Hematopoietic multipotent progenitor cell treated with erythropoietin and hydrocortisone succinate and interleukin-3 and kit ligand, for 4 days (in vitro differentiated cells): ENCODE measurements at places on chromosomes 2 and 18.

DNA sequence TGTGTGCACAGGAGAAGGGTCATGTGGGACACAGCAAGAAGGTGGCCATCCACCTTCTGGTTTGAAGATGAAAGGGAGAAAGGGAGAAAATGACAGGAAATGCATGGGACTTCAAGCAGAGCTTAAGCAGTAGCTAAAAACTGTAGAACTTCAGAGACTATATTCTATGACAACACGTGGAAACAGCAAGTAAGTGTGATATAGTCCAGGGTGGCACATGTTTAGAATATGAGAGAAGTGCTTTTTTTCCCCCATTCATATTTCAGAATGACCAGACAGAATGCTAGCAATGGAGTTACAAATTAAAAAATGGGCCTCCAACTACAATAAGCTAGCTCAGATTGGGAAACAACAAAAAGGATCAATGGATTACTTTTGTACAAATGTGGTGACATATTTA is 1042.2 kb downstream of the TMEM182 start:
- DNase-seq, result no peak

DNA sequence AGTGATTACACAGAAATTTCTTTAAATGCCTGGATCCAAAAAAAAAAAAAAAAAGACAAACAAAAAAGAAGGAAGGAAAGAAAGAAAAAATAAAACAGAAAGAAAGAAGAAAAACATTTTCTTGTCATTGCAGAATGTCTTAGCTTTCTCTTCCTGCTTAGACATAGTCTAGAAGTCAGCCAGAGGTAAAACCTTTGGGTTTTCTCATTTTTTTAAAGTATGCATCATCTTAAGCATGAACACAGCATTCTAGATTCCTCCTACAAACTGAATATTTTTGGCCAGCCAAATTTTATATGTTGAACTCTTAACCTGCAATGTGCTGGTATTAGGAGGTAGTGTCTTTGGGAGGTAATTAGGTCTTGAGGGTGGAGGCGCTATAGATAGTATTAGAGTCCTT is 243.9 kb downstream of the TRIB2 start:
- DNase-seq, result no peak

DNA sequence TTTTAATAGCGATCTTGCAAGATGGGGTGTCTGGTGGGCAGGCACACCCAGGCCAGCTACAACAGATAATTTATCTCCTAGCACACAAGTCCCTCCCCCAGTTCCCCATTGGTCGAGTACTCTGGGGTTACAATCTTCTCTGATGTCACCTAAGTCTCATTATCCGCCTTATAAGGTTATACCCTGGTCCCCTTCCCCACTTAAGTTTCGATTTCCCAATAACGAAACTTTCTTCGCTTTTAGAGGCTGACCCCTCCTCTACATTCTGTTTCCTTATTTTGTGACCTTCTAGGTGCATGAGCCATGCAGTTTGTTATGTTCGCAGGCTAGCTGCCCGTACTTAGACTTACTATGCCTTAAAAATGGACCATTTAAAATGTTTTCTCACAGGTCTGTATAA is 180.1 kb downstream of the CAPN13 start:
- DNase-seq, result peak; percentile 24

DNA sequence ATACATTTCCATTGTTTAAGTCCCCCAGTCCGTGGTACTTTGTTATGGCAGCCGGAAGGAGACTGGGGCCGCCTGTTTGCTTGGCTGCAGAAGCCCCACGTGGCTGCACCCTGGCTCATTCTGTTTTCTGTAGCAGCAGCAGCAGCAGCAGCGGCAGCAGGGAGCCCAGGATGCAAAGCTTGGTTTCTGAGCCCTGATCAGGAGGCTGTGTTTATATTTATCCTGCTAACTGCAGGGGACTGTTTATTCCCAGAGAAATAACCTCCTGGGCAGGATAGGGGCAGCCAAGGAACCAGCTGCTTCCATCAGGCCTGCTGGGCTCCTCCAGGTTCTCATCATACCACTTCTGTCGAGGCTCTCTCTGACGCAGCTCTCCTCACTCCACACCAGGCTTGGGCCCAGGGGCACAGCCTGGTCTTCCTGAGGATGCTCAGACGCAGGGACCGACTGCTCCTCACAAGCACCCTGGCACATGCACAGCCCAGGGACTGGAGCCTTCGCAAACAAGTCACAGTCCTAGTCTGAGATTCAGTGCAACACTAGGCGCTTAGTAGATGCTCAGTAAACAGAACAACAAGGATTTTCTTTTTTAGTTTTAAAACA is 139.0 kb downstream of the MSH2 start:
- no peak for DNase-seq

- DNase-seq, result no peak
These were observed 98.8 kb upstream of the EML6 start for GRCh38 chr2:54624591-54625071.

GRCh38 chr2:217800433-217801114 is 202.2 kb downstream of the TNS1 start:
- DNase-seq, result no peak

GRCh38 chr18:12374401-12374800 is 2.6 kb downstream of the AFG3L2 start:
- no peak for DNase-seq

GRCh38 chr2:24870891-24871705 is 48.9 kb downstream of the ADCY3 start:
- DNase-seq, result no peak

GRCh38 chr18:40546875-40547274 is 1408.2 kb upstream of the PIK3C3 start:
- DNase-seq, result no peak

GRCh38 chr18:80170395-80171053 is 61.5 kb downstream of the ADNP2 start:
- DNase-seq, result no peak

GRCh38 chr18:62839874-62840713 is 124.8 kb downstream of the PHLPP1 start:
- DNase-seq, result no peak

DNA sequence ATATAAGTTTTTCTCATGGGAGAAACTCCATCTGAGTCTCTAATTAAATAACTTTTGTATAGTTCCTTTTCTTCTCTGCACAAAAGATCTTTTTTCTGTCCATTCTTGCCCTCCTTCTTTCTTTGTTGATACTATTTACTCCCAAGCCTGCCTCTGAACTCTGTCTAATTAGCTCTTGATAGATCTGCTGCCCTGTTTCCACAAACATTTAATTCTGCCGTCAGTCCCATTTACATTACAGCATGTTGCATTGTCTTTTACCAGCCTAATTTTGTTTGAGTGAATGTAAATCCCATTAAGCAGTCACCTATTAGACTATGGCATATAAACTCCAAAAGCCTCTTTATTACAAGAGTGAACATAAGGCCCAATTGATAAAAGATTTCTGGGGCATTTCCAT is 254.4 kb downstream of the ERBB4 start:
- no peak for DNase-seq

- DNase-seq, result no peak
These were observed 138.3 kb upstream of the STK17B start for GRCh38 chr2:196309691-196310090.

DNA sequence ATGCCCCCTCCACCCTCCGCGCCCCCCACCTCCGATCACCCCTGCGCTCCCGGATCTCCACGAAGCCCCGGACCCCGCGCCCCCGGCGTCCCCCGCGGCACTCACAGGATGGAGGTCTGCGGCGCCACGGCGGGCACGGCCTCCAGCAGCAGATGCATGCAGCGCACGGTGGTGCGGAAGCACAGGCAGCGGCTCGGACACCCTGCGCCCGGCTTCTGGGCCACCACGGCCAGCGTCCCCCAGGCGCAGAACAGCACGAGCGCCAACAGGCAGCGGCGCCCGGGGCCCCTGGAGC is 217 bp downstream of the PXDN start:
- DNase-seq, result peak; percentile 22

- peak; percentile 70 for DNase-seq
These were observed at the start of gene ACVR2A for GRCh38 chr2:147844697-147845410. Gene ACVR2A, plus strand, starts transcription at chr2:147845029. Its CDS starts 124 bp downstream, at chr2:147845153.

DNA sequence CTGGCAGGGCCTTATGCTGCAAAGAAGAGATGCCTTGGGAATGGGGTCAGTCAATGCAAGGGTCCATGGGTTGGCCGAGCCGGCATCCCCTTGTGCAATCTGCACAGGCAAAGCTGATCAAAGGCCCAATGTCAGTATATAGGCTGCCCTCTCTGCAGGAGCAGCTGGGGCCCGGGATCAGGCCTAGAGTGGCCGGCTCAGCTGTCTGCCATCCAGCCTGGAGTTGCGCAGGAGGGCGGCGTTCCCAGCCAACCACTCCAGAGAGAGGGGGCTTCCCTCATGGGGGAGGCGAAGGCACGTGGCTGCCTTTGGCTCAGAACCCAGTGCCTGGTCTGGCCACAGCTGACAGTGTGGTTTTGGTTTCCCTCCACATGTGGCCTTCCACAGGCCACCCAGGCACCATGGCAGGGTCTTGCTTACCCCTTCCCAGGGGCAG is 3.9 kb downstream of the INPP5D start:
- DNase-seq, result peak; percentile 72

DNA sequence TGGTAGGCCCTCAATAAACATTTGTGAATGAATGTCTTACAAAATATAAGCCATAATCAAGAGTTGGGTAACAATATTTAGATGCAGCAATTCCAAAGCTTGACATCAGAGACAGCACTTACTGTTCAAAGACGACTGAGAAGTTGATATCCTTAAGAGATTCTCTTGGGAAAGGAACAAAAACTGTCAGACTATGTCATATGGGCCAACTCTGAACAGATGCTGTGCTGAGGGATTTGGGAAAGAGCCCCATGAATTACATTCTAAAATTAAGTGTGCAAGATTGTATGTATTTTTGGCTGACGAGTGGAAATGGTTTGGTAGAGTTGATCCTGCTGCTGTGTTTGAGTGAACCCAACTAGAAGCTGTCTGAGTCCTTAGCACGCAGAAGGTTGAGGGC is 250.7 kb upstream of the LINC00305 start:
- DNase-seq, result no peak

DNA sequence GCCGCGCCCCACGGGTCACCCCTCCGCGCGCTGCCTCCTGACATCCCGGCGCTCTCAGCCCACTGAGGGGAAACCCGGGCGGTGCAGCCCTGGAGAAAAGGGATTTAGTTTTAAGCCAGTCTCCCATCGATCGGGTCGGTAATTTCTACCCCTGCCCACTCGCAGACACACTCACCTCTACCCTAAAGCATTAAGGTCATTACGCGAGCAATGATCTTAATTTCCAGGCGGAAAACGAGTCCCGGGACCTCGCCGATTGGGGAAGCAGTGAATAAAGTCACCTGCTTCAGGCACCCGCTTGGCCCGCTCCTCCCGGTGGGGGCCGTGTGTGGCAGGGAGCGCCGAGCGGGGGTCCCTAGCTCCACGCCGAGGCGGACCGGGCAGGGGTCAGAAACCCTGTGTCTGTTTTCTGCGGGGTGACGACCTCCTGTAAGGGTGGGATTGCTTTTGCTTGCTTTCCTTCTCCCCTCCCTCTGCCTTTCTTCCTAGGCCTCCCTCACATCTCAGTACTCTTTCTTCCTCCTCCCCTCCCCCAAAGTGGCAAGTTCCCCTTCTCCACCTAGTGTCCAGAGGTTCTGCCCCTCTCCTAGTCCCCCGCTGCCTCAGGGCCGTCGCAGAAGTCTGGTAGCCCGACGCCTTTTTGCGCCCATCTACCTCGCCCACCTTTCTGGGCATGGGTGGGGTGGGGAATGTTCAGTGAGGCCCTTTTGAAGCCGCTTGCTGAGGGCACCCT is 142.6 kb downstream of the MEIS1 start:
- peak; percentile 58 for DNase-seq

DNA sequence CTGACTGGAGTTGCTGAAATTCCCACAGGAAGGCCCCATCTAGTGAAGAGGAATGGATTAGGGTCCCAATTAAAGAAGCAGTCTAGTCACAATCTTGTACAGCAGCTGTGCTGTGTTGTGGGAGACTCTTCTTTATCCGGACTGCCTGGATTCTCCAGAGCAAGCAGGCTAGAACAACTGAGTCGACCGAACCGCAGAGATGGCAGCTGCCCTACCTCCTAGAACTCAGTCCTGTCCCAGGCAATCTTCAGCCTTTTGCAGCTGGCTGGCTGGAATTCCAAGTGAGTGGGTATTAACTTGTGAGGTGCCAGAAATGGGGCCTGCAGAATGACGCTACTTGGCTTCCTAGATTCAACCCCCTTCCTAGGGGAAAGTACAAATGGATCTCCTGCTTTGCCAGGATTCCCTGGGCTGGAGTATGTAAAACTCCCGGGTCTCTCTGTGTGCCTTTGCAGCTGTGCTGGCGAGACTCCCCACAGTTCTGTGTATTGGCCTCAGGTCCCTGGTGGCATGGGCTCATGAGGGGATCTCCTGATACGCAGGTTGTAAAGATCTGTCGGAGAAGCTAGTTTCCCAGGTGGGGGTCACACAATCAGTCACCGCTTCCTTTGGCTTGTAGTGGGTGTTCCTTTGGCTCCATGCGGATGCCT is 1952.6 kb upstream of the LRRTM1 start:
- DNase-seq, result no peak

DNA sequence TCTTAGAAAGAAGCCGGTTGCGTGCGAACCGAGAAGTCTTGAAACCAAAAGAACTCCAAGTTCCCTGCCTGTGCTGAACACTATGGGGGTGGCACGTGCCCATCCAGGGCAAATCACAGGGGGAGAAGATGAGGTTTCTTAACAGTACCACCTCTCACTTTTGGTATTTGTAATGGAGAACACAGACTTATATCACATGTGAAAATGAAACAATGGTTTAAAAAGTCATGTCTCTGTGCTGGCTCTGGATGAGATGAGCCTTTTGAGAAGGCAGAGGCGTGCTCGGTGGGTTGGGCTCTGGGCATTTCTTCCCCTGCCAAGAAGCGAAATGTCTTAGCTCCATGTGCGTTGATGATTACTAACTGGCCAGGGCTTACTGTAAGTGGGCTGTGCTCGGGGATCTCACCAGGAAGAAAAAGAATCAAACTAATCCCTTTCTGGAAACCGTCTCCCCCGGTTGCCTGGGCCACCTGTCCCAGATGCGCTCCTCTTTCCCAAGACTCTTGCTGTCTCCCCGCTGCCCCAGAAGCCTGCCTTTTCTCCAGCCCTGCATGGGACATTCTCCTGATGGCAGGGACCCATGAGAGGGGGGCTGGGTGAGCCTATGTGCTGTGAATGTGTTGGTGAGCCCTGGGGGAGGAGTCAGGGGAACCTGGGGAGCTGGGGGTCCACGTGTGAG is 252.9 kb downstream of the PRKCE start:
- no peak for DNase-seq

- DNase-seq, result peak; percentile 86
These were observed 106.0 kb downstream of the UBR3 start for GRCh38 chr2:169933124-169933711.

DNA sequence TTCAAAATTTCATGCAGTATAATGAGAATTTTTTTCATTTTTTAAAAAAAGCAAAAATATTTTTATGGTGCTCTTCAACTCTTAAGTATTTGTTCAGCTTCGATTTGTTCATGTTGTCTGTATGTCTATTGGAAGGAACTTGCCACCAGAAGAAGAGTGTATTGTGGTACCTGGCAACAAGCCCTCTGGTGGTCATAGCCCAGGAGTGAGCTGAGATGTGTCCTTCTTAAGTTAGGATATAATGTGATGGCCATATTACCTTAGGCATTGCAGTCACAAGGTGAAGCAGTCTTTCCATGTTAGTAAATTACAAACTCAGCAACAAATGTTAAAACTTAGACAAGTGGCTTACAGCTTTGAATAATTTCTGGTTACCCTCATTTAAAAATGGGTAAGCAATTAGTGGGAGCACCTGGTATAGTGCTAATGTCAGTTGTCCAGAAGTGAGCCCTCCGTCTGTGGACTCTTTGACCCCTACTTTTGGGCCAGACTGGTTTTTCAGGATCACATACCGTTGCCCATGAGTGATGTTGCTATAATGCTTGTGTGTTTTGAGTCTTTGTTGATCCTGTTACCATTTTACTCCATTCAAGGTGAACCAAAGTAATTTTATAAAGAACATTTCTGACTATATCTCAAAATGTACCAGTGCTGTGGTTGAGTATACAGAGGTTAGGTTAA is 57.4 kb downstream of the MYO1B start:
- DNase-seq, result peak; percentile 61

- no peak for DNase-seq
These were observed 109.8 kb downstream of the NOL10 start for GRCh38 chr2:10579876-10580514.
